ENCODE measurements at places on chromosomes 16 and 17. TPM values are rescaled to one million over a fixed set of nuclear protein-coding genes. Genes with fewer than 3 reads are reported as not detected.

TMEM107 gene
- 7.1 TPM for total RNA-seq

MMP2 gene
- total RNA-seq = 142 TPM

RBFOX1 gene
- 55.9 TPM for total RNA-seq

IFI35 gene
- 20.3 TPM for total RNA-seq

OTOA gene
- not detected for total RNA-seq

KCNG4 gene
- total RNA-seq = not detected

KRTAP4-9 gene
- not detected for total RNA-seq

ARSG gene
- total RNA-seq = 9.3 TPM

PRCD gene
- 11.6 TPM for total RNA-seq

FBXL16 gene
- total RNA-seq = 0.38 TPM

CORO7 gene
- total RNA-seq = 18.1 TPM

PRDM7 gene
- not detected for total RNA-seq

SLC16A6 gene
- 0.21 TPM for total RNA-seq

AARSD1 gene
- total RNA-seq = 35.7 TPM

RAB26 gene
- total RNA-seq = 0.24 TPM

CCL3 gene
- 1.6 TPM for total RNA-seq

NXN gene
- 19.3 TPM for total RNA-seq

CACNG4 gene
- total RNA-seq = not detected

HYDIN gene
- total RNA-seq = 1.5 TPM

ZACN gene
- total RNA-seq = not detected

SPN gene
- total RNA-seq = 1.3 TPM

KRTAP2-3 gene
- not detected for total RNA-seq

FAM222B gene
- 19.6 TPM for total RNA-seq

VMO1 gene
- 1.6 TPM for total RNA-seq

CHRNE gene
- 106 TPM for total RNA-seq

AATK gene
- total RNA-seq = 12.4 TPM

KRT27 gene
- total RNA-seq = not detected

LGALS3BP gene
- 556 TPM for total RNA-seq

PRAC2 gene
- not detected for total RNA-seq

AP2B1 gene
- total RNA-seq = 131 TPM

SNX20 gene
- 1.4 TPM for total RNA-seq

BANP gene
- total RNA-seq = 15.6 TPM

SLFN14 gene
- total RNA-seq = not detected

ABCA3 gene
- total RNA-seq = 11.3 TPM

NPIPB6 gene
- not detected for total RNA-seq

RGS11 gene
- 23.8 TPM for total RNA-seq

UMOD gene
- total RNA-seq = not detected

KCNJ2 gene
- 8.0 TPM for total RNA-seq

TSPAN10 gene
- total RNA-seq = not detected

IRX6 gene
- total RNA-seq = not detected
